ENCODE measurements at places on chromosomes 3 and 15.
A peak's percentile ranks its signal among the peaks of the same experiment; 100 is the strongest.

DNA sequence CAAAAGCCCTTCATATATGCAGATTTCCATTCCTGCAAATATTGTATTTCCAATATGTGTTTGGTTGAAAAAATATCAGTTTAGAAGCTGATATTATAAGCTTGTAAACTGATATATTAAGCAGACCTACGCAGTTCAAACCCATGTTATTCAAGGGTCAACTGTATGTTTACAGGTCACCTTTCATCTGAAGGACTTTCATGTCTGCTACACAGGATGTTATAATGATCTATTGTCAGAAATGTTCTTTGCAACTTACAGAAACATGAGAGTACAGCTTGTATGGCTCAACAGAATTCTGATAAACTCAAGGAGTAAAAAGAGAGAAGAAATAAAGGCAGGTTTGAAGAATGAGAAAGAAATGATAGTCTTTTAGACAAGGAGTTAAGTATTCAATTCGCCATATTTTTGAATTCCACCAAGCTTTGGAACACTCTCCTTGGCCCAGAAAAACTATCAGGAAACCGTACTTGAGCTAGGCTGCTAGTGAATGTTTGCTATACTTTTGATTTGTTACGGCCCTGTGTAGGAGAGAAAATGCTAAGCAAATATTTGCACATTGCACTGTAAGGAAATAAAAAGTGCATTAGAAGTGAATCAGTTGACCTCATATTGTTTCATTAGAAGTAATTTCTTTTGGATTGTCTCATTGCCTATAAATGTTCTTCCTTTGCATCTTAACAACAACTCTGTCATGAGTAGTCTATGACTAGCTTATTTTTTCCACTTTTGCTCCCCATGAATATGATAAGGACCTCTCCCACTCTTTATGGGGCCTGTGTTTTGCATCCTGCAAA is 81.2 kb downstream of the NEK11 start:
- DNase-seq = no peak

- no peak for DNase-seq
These were observed 61.4 kb downstream of the DENND4A start for GRCh38 chr15:65730549-65731172.

DNA sequence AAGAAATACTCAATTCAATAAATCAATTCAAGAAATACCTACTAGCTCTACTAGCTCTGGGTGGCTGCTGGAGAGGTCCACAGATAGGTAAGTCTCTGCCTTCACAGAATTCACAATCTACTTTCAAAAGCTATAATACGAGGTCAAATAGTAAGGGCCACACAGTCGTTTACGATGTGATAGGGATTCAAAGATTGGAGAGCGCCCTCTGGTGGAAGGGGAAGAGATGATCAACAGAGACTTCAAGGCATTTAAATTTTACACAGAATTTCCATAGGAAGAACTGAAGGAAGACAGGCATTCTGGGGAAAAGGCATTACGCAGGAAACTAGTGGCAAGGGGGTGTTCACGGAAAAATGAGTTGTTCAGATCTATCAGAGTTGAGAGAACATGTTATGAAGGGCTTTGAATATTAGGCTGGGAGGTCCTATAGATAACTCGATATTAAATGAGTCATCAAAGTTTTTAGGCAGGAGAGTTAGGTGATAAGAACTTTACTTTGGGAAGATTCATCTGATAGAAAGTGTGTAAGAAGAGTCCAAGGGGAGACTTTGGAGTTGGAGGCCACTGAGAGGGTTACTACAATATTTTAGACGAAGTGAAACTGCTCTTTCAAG is 128.8 kb downstream of the FRMD5 start:
- peak; percentile 62 for DNase-seq

GRCh38 chr3:7203969-7204847 is 343.3 kb downstream of the GRM7 start:
- DNase-seq = no peak

DNA sequence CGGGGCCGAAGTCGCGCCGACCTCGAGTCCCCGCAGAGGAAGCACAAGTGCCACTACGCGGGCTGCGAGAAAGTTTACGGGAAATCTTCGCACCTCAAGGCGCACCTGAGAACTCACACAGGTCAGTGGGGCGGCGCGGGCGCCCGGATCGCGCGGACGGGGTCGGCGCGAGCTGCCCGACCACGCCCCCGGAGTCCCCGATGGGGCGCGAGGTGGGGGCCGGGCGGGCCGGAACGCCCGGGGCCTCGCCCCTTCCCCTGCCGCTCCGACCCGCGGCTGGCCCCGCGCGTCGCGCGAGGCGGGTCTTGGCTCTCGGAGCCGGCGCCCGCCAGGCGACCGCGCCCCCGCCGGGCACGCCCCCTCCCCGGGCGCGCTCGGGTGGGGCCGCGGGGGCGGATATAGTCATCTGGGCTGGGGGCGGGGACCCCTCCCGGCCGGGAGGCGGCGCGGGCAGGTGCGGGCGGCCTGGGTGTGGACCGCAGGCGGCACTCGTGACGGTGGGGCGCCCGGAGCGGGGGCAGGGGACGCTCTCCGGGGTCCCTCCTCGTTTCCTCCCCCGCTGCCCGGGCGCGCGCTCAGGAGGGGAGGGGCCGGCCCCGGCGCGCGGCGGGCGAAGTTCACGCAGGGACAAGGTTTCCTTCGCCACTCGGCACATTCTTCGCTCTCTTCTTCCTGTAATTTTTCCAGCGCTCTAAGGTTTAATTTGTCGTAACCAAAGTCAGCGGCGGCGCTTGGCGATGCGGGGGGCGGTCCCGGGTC is 1.2 kb downstream of the KLF13 start:
- DNase-seq = peak; percentile 86

GRCh38 chr3:133040696-133041523 is 2.7 kb downstream of the TMEM108 start:
- DNase-seq = no peak

DNA sequence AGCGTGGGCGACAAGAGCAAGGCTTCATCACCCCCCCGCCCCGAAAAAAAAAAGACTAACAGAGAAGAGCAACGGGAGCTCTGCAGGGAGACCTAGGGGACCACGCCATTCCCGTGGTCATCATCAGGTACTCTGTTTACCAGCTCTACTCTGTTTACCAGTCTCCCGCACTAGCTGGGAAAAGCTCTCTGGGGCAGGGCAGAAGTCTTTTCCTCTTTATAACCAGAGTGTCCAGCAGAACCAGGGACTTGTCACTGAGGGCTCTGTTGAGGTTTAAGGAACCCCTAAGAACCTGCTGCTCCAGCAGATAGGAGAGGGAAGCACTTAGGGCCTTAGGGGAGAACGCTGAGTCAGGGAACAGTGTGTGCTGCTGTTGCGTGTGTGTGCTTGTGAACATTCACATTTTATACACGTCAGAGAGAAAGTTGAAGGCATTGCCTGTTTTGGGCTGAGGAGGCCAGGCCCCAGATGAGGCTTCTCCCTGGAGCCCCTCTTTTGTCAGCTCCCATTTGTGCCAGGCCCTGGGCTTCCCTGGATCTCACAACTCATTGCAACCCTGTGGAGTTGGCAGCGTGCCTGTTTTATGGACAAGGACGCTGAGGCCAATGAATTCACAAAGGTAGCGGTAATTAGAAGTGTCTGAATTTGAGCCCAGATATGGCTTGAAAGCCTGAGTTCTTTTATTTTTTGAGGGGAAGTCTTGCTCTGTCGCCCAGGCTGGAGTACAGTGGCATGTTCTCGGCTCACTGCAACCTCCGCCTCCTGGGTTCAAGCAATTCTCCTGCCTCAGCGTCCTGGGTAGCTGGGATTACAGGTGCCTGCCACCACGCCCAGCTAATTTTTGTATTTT is 24.2 kb upstream of the ERICH6 start:
- DNase-seq = no peak

GRCh38 chr15:90423801-90424319 is 35.8 kb downstream of the IQGAP1 start:
- DNase-seq = no peak

DNA sequence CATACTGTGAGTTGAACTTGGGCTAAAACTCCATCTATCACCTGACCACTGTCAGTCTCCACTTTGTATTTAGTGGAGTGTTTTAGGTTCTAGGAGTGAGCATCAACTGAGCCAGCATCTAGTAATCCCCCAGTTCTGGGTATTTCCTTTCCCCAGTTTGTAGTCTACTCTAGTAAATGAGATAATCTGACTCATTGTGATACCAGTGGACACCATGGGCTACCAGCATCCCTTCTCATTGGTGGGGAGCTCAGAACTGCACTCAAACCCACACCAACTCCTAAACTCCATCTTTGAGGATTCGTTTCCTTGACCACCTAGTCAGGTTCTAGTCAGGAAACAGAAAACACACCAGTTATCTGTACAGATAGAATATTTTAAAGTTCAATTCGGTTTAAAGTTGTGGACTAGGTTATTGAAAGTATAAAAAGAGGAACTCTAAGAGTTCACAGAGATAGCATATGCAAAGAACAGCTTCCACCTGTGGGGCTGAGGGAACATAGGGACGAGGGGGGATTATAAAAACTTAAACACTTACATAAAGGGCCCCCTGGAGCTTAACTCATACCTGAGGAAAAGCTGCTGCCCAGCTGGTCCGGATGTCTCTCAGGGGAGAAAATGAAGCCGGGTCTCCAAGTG is 36.0 kb downstream of the LEO1 start:
- DNase-seq = no peak

- DNase-seq = no peak
These were observed 402.8 kb upstream of the RARB start for GRCh38 chr3:25025236-25025635.

- DNase-seq = no peak
These were observed 67.7 kb downstream of the IFT80 start for GRCh38 chr3:160331127-160331937.

DNA sequence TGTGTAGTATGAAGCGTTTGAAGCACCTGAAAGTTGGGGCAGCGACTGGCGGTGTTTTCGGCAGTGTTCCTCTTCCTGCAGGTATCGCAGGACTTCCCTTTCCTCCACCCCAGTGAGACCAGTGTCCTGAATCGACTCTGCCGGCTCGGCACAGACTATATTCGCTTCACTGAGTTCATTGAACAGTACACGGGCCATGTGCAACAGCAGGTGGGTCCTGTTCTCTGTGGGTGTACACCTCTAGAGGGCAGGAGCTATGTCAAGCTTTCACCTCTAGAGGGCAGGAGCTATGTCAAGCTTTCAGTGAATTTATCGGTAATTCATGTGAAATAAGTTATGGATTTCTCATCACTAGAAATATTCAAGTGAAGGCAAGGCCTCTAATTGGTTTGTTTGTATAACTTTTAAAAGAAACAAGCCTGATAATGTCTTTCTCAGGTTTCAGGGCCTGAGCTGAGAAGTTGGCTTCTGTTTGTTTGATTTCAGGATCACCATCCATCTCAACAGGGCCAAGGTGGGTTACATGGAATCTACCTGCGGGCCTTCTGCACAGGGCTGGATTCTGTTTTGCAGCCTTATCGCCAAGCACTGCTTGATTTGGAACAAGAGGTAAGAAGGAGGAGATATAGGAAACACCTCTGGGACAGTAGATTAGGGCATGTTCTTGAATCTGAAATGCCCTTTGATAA is 5.3 kb downstream of the TUBGCP4 start:
- DNase-seq = peak; percentile 5

GRCh38 chr3:11563865-11564185 is 79.9 kb downstream of the VGLL4 start:
- DNase-seq = no peak

DNA sequence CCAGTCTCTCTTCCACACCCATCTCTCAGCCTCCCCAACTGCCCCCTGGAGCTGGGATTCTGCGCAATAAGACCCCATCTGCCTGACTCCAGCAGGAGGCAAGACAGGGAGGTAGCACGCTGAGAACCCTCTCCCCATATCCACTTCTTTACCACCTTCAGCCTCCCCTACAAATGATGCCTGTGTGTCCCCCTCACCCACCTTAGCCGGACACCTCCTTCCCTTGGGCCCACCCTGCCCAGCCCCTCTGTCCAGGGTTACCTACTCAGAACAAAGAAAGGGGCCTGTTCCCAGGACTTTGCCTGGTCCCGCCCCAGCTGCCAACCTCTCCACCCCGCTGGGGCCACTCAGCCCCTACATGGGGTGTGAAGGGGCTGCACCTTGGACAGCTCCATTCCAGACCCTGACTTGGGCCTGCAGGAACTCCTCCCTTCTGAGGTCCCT is 40.8 kb upstream of the ATP2B2 start:
- DNase-seq = no peak

All from T-helper 1 cell (primary cell).